Left cardiac atrium (tissue), 4 donors: ENCODE measurements at places on chromosomes 3 and 15.
A peak's percentile ranks its signal among the peaks of the same experiment; 100 is the strongest.

DNA sequence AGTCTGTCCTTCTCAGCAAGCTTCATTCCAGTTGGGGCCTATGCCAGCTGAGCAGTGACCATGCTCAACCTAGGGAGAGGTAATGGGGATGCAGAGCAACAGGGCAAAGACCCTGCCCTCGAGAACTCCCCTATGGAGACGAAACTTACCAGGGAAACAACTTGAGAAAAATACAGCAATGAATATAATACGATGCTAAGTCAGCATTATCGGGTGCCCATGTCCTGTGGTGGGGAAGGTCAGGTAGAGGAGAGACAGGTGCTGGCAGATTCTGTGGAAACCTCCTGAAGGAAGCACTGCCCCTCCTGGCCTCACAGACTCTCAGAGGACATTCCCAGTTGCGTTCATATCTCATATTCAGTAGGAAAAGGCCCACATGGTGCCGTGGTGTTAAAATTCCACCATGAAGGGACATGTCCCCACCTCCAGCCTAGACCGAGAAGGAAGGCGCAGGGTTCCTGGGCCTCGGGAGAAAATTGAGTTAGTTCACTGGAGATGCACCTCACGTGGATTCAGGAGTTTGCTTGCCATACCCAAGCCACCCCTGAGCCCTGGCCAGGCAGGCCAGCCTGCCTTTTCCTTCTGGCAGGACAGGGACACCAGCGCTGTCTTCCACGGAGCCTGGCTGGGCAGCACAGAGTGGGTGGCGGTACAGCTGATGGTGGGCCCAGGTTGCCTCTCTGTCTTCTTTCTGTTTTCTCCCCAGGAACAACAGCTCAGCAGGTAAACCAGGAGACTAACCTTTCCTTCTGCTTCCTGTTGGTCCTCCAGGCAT is 62.4 kb downstream of the BOC start:
- no peak for DNase-seq

DNA sequence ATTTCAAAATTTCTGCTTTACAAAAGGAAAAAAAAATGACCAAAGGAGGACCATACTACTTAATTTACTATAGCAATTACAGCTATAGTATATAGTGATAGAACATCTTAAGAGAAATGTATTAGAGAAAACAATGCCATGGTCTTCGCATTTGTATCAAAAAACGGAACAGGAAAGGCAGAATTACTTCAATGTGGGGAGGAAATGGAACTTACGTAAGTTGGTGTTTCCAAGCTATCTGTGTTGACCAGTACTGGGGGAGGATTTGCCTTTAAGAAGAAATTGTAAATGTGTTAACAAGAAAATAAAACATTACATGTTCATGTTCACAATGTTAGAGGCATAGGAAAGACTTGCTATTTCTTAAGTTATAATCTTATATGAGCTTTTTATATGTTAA is 119.9 kb upstream of the MELTF start:
- DNase-seq: no peak

- no peak for DNase-seq
Measured at GRCh38 chr15:80202641-80203360, 49.2 kb downstream of the CTXND1 start.

DNA sequence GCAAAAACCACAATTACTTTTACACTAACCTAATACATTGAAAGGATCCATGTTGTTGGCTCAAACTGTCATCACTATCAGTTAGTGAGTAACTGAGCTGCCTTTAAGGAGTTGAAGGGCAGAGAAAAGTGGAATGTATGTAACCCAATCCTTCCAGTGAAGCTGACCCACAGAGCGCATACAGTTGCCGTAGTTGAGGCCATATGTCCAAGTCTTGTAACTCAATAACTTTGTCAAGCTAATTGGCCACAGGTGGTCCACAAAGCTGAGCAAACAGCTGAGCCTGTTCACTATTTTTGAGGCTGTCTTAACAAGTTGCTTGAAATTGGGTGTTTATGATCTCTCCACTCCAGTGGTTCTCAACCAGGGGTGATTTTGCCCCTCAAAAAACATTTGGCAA is 169.0 kb upstream of the SLC24A5 start:
- DNase-seq: no peak

DNA sequence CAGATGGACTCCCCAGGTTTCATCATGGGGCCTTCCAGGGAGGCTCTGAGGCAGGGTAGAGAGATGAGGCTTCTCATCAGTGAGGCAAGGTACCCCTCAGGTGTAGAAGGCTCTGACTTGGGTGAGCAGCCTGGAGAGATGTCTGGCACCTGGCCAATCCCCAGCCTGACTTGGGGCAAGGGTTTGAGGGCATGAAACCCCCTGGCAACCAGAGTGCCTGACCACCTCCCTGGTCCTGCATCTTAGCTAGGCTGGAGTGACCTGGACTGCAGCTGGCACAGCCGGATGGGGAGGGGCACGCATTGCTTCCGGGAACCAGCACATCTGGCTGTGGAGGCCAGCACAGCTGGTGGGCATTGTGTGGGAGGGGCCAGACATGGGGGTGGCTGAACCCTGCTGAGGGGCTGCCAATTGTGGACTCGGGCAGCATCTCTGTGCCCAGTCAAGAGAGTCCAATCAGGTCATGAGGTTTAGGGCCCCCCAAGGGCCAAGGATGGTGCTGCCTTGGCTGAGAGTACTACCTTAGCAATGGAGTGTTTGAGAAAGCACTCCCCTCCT is 1.9 kb downstream of the ZBTB47 start:
- peak; percentile 44 for DNase-seq

GRCh38 chr3:43726521-43726920 is 35.8 kb downstream of the ABHD5 start:
- no peak for DNase-seq

- DNase-seq: peak; percentile 49
Measured at GRCh38 chr3:14524311-14524711, 15.8 kb downstream of the GRIP2 start.

DNA sequence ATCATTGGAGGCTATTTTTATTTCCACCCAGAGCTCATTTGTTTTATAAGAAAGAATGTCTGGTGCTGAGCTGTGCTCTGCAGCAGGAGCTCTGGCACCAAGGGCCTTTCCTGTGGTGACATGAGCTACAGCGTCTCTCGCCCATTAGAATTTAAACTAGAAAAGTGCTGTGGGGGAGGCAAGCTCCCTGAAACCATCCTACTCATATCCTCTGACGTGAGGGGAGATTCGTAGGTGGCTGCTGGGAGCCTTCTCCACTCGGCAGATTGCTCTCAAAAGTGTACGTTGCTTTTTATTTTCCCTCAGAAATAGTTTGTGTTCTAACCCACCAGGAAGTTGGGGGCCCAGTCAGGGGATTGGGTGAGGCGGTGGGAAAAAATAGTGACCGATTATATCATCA is 76.3 kb upstream of the ARHGEF3 start:
- DNase-seq: no peak

GRCh38 chr3:151732861-151733260 is 866 bp upstream of the AADACL2 start:
- no peak for DNase-seq

- peak; percentile 80 for DNase-seq
Measured at GRCh38 chr15:68550498-68551295, 28.1 kb upstream of the CORO2B start.

DNA sequence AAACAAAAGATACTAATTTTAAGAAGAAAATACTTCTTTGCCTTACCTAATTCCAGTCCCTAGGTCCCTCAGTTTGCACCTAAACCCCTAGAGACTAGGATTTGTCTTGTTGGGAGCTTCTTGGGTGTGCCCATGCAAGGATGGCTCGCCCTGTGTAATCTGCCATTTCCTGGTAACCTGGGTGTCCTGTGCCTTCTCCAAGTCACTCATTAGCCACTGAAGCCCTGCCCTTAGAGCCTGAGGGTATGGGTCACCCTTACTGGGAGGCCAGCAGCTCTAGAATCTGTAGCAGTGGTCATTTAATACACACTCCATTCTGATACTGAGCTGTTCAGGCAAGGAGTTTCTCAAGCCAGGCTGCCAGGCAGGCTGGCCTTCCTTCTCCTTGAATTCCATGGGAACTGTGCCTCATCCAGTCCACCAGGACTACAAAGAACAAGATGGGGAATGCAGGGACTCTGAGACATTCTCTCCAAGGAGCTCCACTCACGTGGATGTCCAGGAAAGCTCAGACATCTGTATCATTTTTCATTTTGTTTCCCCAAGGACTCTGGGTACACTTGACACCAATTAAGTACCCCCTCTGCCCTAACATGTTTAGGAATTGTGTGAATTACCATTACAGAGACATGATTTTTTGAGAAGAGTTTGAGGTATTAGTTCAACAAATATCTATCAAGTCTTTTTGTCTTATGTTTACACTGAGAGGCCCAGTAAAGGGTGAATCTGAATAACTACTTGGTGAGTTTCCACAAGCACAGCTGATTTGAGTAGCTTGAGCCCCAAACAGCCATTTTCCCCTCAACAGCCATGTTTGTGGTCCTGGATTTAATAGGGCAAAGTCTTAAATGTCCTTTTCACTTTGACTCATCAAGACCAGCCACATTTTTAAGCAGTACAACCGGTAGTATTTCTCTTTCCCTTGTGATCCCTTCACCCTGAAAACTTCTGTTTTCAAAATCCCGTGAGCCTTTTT is 52.6 kb downstream of the ARNT2 start:
- DNase-seq: no peak

DNA sequence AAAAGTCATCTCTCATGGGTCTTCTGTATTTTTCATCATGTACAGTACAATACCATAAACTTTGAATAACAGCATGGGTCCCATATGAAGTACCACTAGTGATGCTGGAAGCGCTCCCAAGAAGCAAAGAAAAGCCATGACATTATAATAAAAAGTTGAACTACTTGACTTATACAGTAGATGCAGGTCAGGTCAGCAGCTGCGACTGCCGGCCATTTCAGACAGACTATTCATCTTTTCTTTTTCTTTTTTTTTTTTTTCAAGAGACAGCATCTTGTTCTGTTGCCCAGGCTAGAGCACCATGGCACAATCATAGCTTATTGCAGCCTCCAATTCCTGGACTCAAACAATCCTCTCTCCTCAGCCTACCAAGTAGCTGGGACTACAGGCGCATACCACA is 10.2 kb downstream of the RAF1 start:
- DNase-seq: no peak

DNA sequence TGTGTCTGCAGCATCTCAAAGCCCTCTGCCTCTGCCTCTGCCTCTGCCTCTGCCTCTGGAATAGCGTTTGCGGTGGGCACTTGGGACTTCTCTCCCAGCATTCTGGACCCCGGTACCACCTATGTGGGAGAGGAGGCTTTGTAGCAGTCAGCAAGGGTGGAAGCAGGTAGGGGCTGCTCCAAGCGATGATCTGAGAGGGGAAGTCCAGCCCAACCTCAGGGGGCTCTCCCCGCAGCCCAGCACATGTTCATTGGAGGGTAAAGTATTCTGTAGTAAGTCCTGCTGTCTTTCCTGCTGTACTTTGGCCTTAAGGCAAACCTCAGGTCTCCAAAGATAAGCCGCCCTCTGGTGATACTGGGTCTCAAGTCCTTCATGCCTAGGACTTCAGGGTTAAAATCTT is 68.6 kb downstream of the FAM174B start:
- no peak for DNase-seq

- DNase-seq: no peak
Measured at GRCh38 chr15:59686389-59686788, 2.7 kb downstream of the BNIP2 start.

DNA sequence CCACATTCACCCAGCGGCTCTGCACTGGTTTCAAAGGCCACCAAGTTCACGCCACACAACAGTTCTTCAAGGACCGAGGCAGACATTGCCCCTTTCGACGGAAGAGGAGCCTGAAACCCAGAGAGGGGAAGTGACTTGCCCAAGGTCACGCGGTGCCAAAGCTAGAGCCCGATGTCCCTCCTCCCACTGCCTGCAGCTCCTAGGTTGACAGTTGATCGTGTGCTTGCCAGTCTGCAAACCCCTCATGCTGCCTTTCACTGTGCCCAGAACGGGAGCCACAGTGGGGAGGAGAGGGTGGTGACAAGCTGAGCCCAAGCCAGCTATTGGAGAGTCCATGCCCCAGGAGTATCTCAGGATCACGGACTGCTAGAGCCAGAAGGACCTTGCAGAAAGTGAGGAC is 230.9 kb downstream of the XXYLT1 start:
- no peak for DNase-seq

DNA sequence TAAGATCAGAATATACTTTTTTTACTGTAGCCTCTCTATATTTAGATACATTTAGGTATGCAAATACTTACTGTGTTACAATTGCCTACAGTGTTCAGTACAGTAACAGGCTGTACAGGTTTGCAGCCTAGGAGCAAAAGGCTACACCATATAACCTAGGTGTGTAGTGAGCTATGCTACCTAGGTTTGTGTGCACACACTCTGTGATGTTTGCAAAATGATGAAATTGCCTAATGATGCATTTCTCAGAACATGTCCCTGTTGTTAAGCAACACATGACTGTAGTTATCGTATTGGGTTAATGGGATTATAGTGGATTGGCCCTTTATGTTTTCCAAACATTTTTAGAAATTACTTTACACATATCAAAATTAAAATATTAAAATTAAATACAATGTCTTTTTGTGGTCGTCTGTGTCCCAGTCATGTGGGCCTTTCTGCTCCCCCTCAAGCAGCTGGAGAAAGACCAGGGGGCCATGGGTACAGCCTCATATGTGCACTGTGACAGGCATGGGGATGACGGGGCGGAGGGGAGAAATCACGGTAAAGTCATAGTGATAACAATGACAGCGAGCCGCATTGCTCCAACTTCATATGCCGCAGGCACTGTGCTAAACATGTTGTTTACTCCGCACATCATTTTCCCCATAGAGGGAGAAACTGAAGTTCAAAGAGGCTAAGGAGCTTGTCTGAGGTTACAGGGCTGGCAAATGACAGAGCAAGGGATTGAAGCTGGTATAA is 27.4 kb upstream of the PLA2G4E start:
- DNase-seq: no peak

GRCh38 chr15:38814891-38815290 is 250.3 kb upstream of the RASGRP1 start:
- DNase-seq: no peak

DNA sequence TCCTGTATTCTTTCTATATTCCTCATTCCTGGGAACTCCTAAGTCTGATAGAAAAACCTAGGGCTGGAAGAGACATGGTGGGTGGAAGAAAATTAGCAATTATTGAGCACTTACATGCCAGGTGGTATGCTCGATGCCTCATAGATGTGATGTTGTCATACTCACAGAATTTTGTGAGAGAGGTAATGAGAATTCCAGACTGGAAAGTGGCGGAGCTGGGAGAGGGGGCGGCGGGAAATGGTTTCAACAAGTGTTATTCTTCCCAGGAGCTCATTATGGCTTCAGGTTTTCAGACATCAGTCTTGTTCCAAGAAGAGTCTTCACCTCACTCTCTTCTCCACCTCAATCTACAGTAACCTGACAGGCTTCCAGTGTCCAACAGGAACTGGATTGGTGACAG is 16.2 kb downstream of the TIMP4 start:
- no peak for DNase-seq

DNA sequence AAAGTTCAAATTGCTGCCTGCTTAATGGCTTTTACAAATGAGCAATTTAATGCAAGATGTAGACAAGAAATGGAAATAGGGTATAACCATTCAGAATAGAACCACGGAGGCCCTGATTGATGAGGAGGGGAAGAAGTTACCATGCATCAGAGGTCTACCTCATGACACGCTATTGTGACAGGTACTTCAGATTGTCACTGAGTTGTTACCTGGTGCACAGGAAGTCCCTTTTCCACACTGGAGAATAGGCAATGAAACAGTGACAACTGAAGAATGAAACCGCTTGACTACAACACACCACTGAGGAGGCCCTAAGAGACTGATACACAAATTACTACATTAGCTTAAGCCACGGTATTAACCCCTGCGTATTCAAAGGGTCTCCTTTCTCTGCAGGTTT is 251.2 kb downstream of the RYR3 start:
- DNase-seq: no peak

- no peak for DNase-seq
Measured at GRCh38 chr3:144816323-144816722, 844.7 kb downstream of the DIPK2A start.
